Umbilical cord (tissue), 2 donors: ENCODE measurements at places on chromosomes 4 and X. TPM values are rescaled to one million over a fixed set of nuclear protein-coding genes. Genes with fewer than 3 reads are reported as not detected.

DNA sequence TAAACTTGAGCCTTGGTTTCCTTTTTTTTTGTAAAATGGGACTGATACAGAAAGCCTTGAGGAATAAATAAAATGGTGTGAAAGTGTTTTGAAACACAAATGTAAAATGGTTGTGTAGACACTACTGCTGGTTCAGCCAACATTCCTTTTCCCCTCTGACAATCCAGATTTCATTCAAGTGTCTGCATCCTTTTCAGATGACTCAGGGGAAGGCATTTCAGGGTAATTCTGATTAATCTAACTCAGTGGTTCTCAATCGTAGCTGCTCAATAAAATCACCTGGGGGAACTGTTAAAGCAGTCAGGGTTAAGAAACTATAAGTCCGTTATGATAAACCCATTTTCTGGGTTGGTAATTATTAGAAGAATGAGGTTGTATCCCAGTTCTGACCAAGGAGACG, 4.6 kb downstream of the ARHGAP10 start:
- peak; percentile 45 for DNase-seq

GRCh38 chr4:54607067-54607466, 50.7 kb upstream of the KIT start:
- DNase-seq = no peak

GRCh38 chr4:24680746-24681448, 96.5 kb upstream of the DHX15 start:
- no peak for DNase-seq

DNA sequence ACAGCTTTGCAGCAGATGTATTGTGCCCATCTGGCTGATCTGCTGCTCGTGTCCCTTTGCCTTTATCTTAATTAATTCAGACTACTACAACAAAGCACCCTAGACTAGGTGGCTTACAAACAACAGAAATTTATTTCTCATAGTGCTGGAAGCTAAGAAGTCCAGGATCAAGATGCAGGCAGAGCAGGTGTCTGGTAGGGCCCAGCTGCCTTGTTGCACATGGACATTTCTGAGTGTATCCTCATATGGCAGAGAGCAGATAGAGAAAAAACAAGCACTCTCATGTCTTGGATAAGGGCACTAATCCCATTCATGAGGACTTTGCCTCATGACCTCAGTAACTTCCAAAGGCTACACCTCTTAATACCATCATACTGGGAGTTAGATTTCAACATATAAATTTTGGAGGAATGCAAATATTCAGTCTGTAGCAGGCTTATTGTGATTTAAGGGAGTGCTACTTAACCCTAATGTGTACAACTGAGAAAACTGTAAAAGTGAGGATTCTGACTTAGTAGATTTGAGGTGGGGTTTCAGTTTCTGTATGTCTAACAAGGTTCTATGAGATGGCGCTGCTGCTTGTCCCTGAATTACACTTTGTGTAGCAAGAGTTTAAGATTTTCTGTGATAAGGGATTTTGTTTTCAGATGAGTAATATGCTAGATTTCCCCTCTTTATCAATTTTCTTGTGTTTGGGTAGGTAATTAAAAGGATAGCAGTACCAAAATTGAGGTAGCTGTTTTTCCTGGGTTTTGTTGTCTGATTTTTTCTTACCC, 473.2 kb upstream of the TECRL start:
- DNase-seq = no peak

DNA sequence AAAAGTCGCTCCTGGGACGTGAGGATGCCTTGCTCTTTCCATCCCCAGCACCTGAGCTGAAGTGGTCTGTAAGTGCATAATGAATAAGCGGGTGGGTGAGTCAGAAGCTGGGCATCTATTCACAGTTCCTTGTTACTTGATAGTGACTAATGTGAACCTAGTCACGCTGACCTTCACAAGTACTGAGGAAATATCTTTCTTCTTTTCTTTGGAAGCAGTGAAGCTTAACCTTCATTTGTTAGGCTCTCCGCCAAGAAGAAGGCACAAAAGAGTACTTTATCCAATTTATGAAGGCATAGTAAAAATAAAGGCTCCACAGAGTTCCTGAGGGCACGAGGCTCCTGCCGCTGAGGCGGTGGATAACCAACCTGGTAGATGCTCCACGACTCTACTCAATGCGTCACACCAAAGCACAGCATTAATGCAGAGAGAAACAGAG, 475.7 kb upstream of the SLIT2 start:
- DNase-seq = no peak

- no peak for DNase-seq
Observed at GRCh38 chr4:87950936-87951511, 24.5 kb upstream of the SPP1 start.

DNA sequence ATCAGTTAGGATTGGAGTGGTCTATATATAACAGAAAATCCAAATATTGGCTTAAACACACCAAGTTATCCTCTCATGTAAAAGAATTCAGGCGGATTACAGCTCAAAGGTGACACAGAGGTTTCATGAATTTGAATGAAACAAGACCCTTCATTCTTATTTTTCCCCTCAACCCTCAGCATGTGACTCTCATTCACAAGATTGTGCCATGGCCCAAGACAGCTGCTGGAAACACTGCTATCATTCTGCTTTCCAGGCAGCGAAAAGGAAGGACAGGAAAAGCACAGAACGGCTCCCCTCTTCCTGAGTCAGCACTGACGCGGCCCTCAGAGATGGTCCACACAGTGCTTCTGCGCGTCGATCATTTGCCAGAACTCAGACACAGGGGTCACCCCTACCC, 891.0 kb upstream of the FRG1 start:
- no peak for DNase-seq

GRCh38 chrX:154020536-154021115, 924 bp upstream of the IRAK1 start:
- DNase-seq = no peak

- DNase-seq = no peak
Observed at GRCh38 chr4:159018062-159018629, 84.7 kb upstream of the RAPGEF2 start.

- peak; percentile 71 for DNase-seq
Observed at GRCh38 chr4:145545538-145546174, 64.0 kb downstream of the SMAD1 start.

GAGE12H gene
- total RNA-seq = not detected

IL3RA gene
- 4.1 TPM for total RNA-seq

CXorf49 gene
- not detected for total RNA-seq

DDX53 gene
- 2.2 TPM for total RNA-seq

POU3F4 gene
- not detected for total RNA-seq

PLXNA3 gene
- 10.1 TPM for total RNA-seq

MAGEC1 gene
- 0.48 TPM for total RNA-seq

BTC gene
- 0.96 TPM for total RNA-seq
